ENCODE measurements at places on chromosomes 3 and 15.

DNA sequence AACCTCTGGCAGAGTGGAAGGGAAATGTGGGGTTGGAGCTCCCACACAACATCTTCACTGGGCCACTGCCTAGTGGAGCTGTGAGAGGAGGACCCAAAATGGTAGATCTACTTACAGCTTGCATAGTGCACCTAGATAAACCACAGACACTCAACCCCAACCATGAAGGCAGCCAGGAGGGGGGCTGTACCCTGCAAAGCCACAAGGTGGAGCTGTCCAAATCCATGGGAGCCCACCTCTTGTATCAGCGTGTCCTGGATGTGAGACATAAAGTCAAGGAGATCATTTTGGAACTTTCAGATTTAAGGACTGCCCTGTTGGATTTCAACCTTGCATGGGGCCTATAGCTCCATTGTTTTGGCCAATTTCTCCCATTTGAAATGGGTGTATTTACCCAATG lies 20.9 kb downstream of the TP63 start:
- DNase-seq, result no peak

- DNase-seq, result no peak
Observed at GRCh38 chr3:19489936-19490335, 341.6 kb downstream of the KCNH8 start.

- DNase-seq, result no peak
Observed at GRCh38 chr3:175605851-175606250, 746.7 kb downstream of the NAALADL2 start.

GRCh38 chr3:30289324-30289723 lies 317.1 kb upstream of the TGFBR2 start:
- DNase-seq, result no peak

- no peak for DNase-seq
Observed at GRCh38 chr3:43844757-43845156, 154.0 kb downstream of the ABHD5 start.

- no peak for DNase-seq
Observed at GRCh38 chr3:56590814-56591213, 33.8 kb downstream of the CCDC66 start.

- DNase-seq, result no peak
Observed at GRCh38 chr3:134035836-134036235, 6.1 kb upstream of the SLCO2A1 start.

DNA sequence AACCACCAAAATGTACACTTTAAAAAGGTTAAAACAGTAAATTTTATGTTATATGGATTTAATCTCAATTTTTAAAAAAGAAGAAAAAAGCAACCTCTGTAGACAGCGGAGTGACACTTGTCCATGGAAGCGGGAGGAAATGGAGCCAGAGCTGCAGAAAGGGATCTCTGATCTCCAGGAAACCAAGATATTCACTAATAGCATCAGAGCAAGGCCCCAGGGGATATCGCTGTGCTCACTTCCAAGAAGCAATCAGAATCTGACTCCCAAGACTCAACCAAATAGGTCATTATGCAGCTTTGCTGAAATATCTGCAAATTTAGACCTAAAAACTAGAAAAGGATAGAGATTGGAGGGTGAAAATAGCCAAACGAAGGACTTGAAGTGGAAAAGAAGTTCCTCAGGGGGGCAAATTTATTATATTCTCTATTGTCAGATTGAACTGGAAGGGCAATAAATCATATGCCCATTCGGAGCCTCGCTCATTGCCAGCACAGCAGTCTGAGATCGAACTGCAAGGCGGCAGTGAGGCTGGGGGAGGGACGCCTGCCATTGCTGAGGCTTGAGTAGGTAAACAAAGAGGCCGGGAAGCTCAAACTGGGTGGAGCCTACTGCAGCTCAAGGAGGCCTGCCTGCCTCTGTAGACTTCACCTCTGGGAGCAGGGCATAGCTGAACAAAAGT lies 62.0 kb upstream of the ATP2C1 start:
- no peak for DNase-seq

Data from naive B cell (primary cell).